Activated CD4-positive, alpha-beta T cell treated with anti-CD3 and anti-CD28 coated beads, Interleukin-2, Interleukin-4, amounts not matched to agents 100 ng/mL and 50 ng/mL, durations not matched to agents 16 hours and 8 hours (primary cell): ENCODE measurements at places on chromosomes 12 and 14.

GRCh38 chr12:51672334-51672733, 81.3 kb downstream of the SCN8A start:
- DNase-seq, result no peak

DNA sequence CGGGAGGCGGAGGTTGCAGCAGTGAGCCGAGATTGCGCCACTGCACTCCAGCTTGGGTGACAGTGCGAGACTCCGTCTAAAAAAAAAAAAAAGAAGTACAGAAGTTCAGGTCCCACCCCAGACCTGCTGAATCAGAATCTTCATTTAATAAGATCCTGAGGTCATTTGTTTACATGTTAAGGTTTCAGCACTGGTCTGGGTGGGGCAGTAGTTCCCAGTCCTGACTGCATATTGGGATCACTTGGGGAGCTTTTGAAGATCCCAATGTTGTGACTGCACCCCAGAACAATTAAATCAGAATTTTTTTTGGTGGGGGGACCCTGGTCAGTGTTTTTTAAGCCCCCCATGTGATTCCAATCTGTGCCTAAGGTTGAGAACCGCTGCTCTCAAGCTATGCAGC, 11.7 kb upstream of the COL2A1 start:
- no peak for DNase-seq

- DNase-seq, result no peak
Observed at GRCh38 chr12:90086281-90086680, 377.6 kb upstream of the ATP2B1 start.

DNA sequence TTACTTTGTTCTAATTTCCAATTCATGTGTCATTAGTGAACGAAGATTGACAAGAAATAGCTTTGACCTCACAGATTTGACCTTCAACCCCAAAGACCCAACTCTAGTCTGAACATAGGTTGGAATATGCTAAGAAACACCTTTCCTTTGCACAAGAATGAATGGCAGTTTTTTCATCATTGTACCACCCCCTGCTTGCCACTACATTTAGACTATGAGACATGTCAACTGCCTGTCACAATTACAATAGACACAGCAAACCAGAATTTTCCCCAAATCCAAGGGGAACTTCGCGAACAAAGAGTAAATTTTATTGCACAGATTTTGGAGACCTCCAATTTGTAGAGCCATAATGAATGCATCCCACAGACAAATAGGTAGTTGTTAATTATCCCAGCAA, 535.4 kb downstream of the PRKD1 start:
- DNase-seq, result no peak

GRCh38 chr14:85401384-85401783, 128.6 kb upstream of the FLRT2 start:
- no peak for DNase-seq

- DNase-seq, result no peak
Observed at GRCh38 chr12:116629480-116629879, 70.3 kb downstream of the MAP1LC3B2 start.

GRCh38 chr14:99966037-99966835, 99.0 kb upstream of the EVL start:
- DNase-seq, result no peak

DNA sequence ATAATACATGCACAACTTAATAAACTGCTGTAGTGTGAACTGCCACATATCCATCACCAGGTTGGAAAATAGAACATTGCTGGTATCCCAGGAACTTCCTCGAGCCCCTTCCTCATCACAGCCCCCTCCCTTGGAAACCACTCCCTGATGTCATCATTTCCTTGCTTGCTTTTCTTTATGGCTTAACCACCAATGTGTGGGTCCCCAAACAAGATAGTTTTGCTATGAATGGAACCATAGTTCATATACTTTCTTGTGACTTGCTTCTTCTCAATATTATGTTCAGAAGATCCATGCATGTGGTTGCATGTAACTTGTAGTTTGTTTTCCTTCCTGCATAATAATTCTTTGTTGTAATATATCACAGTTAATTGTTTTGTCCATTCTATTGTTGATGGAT, 8.9 kb upstream of the WNT5B start:
- DNase-seq, result peak; percentile 40

- no peak for DNase-seq
Observed at GRCh38 chr12:114936148-114937079, 252.4 kb upstream of the TBX3 start.

- DNase-seq, result peak; percentile 57
Observed at GRCh38 chr12:85468356-85469157, 188.5 kb downstream of the ALX1 start.

GRCh38 chr12:124605883-124606774, 38.7 kb upstream of the NCOR2 start:
- no peak for DNase-seq

- DNase-seq, result no peak
Observed at GRCh38 chr12:32532951-32533350, 133.6 kb downstream of the FGD4 start.

- no peak for DNase-seq
Observed at GRCh38 chr14:56195223-56195622, 77.0 kb downstream of the PELI2 start.

DNA sequence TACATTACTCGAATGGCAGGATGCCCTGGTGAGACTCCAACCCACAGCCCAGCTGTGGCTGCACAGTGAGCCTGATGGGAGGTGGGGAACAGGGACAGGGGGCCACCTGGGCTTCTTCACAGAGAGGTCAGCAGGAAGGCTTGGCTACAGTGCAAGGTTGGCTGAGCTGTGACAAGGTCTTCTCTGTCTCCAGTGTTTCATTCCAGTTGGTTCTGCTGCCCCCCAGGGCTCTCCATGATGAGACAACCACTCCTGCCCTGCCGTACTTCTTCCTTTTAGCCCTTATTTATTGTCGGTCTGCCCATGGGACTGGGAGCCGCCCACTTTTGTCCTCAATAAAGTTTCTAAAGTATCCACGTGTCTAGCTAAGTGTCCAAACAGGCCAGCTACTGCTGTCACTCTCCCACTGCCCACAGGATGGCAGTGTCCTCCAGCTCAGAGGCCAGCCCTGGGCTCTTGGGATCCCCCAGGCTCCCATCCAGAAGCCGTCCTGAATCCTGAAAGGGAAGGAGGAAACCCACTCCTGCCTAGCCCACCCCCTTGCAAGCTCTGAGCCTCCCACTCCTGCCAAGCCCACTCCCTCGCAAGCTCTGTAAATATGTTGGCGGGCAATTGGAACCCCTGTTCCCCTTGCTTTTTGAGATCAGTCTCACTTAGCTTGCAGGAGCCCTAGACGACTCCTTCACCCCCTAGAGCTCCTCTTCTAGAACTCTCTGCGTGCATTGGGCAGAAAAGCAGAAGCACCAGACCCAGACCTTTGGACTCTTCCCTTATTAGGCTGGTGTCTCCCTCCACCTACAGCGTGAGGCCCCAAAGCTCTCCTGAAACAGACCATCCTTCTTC, 5.4 kb downstream of the C1QL4 start:
- no peak for DNase-seq

DNA sequence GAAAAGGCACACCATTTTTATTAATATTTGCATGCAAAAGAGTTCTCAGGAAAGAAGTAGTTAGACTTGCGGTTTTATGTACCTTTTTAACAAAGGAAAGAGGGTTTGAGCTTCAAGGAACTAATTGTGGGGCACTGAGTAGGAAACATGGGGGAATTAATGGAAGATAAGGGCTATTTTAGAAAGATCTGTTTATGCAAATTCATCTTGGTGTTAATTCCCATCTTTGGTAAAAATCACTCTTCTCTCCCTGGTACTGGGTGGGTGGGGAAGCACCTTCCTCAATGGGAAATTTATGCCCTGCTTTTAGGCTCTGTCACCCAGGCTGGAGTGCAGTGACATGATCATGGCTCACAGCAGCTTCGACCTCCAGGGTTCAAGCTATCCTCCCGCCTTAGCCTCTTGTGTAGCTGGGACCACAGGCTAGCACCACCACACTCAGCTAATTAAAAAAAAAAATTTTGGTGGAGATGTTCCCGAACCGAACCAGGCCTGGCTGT, 30.1 kb upstream of the RESF1 start:
- no peak for DNase-seq

GRCh38 chr12:46364777-46365580, 7.6 kb downstream of the SLC38A2 start:
- DNase-seq, result no peak

DNA sequence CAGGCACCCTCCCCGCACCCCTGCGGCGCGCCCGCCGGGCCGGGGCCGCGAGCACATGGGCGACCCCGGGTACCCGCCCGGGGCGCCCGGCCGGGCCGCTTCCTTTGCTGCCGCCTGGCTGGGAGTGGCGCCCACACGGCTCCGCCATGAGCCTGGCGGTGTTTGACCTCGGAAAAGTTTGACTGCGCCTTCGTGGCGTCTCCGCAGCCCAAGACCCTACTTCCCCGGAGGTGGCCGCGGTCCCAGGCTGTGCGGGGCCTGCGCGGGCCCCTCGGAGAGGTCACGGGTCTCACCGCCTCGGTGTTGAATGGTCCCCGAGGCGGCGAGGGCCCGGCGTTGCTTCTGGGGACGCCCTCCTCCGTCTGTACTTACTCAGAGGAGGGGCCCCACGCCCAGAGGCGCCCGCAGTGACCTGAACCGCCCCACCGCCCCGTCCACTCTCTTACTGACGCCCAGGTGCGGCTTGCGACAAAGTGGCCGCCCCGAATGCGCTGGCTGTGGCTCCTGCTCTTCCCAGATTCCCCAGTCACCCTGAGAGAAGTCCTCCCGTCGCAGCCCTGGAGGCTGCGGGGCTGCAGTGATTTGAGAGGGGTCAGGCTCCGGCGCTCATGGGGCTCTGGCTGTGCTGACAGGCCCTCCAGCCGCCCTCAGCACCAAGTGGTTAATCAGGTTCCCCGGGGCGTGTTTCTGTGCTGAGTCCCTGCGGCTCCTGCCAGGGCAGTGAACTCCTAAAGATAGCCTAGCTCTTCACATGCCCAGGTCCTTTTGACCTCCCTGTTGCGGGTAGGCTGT, 5.8 kb downstream of the KMT5A start:
- DNase-seq, result no peak
